ENCODE measurements at places on chromosomes 6 and 20.

DNA sequence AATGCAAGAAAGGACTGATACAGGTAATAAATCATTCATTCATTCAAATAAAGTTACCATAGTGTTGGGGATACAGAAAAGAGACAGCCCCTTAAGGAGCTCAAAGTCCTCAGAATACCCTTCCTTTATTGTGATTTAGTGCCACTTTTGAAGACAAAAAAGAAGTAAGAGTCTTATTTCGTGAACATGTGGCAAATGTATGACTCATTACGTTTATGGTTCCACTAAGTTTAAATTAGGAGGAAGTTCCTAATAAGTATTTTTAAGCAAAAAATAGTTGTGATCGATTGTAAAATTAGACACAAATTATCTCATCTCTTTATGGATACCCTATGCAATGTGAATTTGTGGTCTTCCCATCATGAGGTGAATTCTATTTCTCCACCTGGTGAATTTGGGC is 38.5 kb upstream of the GCLC start:
- peak; percentile 6 for DNase-seq

DNA sequence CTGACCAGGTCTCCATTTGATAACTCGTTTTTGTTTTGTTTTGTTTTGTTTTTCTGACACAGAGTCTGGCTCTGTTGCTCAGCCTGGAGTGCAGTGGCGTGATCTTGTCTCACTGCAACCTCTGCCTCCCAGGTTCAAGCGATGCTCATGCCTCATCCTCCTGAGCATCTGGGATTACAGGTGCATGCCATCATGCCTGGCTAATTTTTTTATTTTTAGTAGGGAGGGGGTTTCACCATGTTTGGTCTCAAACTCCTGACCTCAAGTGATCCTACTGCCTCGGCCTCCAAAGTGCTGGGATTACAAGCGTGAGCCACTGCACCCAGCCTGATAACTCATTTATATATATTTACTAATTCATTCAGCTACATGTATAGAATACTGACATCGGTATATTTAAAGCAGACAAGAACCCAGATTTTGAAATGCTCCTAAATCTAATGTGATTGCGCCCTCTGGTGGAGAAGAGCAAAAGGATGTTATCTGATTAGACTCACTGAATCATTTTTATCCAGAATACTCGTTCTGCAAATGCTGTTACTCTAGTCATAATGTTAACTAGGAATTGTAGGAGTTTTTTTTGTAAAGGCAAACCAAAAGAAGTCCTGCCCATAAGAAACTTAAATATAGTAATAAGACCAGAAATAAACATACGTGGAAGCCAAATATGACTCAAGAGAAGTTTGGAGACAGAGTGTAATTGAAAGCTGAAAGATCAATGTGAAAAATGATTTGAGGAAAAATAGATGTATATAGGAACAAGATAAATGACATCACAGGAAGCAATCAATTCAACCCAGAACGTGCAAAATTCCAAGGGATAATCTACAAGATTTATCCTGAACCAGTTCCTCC is 5.3 kb upstream of the COL12A1 start:
- peak; percentile 54 for DNase-seq

DNA sequence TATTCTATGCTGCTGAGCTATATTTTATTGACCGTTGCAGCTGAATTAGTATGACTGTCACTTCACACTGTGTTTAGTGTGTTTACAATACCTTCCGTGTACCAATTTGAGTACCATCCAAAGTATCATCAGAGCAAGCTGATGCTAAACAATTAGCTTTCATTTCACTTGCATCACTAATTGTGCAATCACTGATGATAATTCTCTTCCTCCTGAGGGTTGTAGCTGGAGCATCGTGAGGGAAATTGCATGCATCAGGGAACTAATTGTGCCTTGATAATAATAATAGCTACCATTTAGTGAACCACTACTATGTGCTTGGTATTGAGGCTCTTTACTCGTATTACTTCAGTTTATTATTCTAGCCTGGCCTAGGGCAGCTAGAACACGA is 384.8 kb upstream of the SOX4 start:
- DNase-seq = no peak

GRCh38 chr6:116057766-116058165 is 2.9 kb downstream of the FRK start:
- DNase-seq = no peak

DNA sequence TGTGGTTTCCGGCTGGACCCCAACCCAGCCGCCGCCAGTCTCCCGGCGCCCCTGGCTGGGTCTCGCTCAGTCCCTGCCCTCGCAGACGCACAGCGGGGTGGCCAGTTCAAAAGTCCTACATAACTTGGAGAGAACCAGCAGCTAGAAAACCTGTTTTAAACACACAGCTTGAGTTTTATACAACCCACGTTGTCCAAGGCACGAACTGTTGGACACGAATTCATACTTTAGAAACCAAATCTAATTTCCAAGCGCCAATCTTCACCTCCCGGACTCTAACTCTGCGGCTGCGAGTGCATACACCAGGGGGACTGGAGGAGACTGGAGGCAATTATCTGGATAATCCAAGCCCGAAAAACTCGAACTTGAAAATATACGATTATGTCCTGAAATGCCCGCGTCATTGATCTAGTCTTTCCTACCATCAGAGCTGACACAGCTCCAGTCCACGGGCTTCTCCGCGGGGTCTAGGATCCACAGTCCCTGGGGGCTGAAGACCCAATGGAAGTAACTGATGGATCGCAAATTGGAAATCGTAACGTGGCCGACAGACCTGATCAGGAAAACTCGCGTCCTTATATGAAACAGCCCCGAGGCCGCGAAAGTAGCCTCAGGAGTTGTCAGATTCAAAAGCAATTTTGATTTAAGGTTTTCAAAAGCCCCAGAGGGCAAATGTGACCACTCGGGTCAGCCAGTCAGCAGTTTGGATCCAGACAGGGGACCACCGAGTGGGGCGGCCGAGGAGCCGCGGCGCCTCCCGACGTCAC is 843 bp upstream of the HEY2 start:
- DNase-seq = no peak

- DNase-seq = peak; percentile 74
Measured at GRCh38 chr20:59032713-59033059, 551 bp upstream of the ATP5F1E start.
